Left ventricle myocardium inferior (tissue), 1 donor: ENCODE measurements at places on chromosomes 2 and 18.

DNA sequence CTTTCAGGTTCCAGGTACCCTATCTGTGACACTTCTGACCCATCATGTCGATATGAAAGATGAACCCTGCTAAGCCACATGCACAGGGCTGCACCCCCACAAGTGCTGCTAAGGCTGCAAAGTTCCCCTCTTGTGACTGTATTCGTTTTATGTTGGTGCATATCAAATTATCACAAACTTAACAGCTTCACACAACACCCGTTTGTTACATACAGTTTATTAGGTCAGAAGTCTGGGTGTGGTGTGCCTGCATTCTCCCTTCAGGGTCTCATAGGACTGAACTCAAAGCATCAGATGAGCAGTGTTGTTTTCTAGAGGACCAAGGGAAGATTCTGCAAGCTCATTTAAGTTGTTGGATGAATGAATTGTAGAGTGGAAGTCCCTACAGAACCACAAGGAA, 199.4 kb downstream of the ANAPC1 start:
- no peak for DNase-seq
- no peak overlapping the region for H3K27ac ChIP-seq
- no peaks in the 10 kb centered on the region for H3K4me1 ChIP-seq
- no peaks in the 10 kb centered on the region for H3K36me3 ChIP-seq

- H3K36me3 ChIP-seq: no peaks in the 10 kb centered on the region
- no peak overlapping the region for H3K4me3 ChIP-seq
- peaks cover 42% of the 10 kb centered on the region for H3K4me1 ChIP-seq
- DNase-seq: no peak
Observed at GRCh38 chr2:102029405-102029804, 37.6 kb downstream of the IL1R2 start.

- H3K27ac ChIP-seq: no peak overlapping the region
- no peaks in the 10 kb centered on the region for H3K36me3 ChIP-seq
- H3K27me3 ChIP-seq: peaks cover 5% of the 10 kb centered on the region
- no peak overlapping the region for H3K4me3 ChIP-seq
Observed at GRCh38 chr2:68970566-68971265, 3.7 kb upstream of the GKN1 start.

DNA sequence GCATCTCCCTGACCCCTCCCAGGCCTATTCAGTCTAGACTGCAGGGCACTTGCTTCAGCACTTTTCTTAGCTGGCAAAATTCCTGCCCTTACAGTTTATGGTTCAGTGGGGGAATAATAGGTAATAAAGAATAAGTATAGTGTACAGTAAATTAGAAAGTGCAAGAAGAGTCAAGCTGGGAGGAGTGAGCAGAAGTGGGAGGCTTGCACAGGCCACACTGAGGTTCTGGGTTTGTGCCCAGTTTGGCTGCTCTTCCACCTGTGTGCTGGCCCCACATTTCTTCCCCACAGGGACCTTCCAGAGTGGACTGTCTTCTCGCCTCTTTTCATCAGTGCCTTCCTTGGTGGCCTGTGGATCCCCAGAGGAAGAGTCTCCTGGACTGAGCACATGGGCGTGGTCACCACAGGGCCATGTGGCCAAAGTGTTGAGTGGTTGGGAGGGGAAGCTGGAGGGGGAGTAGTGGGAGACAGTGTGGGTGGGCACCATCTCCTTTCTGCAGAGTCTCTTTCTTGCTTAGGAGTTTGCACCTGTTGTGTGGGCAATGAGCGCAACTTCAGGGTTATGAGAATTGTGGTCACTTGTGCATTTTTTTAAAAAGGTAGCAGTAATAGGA, 128.6 kb upstream of the ZSWIM2 start:
- H3K4me3 ChIP-seq: no peak overlapping the region
- no peaks in the 10 kb centered on the region for H3K4me1 ChIP-seq
- DNase-seq: no peak
- no peak overlapping the region for H3K27ac ChIP-seq
- no peaks in the 10 kb centered on the region for H3K36me3 ChIP-seq
- no peaks in the 10 kb centered on the region for H3K27me3 ChIP-seq
